ENCODE measurements at places on chromosomes 1 and 21.

DNA sequence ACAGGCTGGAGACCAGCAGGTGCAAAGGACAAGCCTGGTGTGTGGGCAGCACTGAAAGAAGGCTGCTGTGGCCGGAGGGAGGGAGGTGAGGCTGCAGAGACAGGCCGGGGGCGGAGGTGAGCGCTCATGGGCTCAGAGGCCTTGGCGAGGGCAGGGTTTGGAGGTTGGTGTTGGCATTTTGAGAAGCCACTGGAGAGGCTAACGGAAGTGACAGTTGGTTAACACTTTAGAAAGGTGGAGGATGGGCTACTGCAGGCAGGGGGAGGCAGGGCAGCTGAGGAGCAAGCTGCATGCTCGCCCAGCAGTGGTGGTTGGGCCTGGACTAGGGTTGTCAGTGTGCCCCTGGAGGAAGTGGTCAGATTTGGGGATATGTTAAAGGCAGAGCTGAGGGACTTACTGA lies 37.5 kb downstream of the QSOX1 start:
- no peak for DNase-seq
- H3K4me1 ChIP-seq, result no peaks in the 10 kb centered on the region
- H3K4me3 ChIP-seq, result no peak overlapping the region

- peaks cover 41% of the 10 kb centered on the region for H3K36me3 ChIP-seq
- H3K27ac ChIP-seq, result no peak overlapping the region
- no peaks in the 10 kb centered on the region for H3K4me1 ChIP-seq
- H3K27me3 ChIP-seq, result no peaks in the 10 kb centered on the region
- DNase-seq, result peak; percentile 93
- no peak overlapping the region for H3K4me3 ChIP-seq
These were observed 20.6 kb upstream of the SH3D21 start for GRCh38 chr1:36285443-36286101.

DNA sequence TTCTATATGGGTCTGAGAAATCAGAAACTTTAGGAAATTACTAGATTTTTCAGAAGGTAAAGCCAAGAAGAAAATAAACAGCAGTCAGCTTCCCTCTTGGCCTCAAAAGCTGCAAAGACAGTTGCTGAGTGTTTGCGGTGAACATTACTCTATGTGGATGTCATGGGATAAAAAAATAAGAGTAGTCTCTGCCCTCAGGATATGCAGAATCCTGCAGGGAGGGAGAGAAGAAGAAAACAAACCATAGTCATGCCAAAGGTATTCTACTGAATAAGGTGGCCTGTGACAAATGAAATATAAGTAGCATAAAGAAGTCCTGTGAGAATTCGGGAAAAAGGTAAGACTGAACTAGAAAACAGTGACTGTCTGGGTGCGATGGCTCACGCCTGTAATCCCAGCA lies 19.0 kb downstream of the YARS1 start:
- H3K4me3 ChIP-seq, result no peak overlapping the region
- H3K4me1 ChIP-seq, result no peaks in the 10 kb centered on the region
- no peak for DNase-seq
- H3K27ac ChIP-seq, result 0 out of 2 replicates have a peak overlapping the region, but pooled peaks have one; percentile 50
- H3K27me3 ChIP-seq, result no peaks in the 10 kb centered on the region
- H3K36me3 ChIP-seq, result peaks cover 75% of the 10 kb centered on the region

DNA sequence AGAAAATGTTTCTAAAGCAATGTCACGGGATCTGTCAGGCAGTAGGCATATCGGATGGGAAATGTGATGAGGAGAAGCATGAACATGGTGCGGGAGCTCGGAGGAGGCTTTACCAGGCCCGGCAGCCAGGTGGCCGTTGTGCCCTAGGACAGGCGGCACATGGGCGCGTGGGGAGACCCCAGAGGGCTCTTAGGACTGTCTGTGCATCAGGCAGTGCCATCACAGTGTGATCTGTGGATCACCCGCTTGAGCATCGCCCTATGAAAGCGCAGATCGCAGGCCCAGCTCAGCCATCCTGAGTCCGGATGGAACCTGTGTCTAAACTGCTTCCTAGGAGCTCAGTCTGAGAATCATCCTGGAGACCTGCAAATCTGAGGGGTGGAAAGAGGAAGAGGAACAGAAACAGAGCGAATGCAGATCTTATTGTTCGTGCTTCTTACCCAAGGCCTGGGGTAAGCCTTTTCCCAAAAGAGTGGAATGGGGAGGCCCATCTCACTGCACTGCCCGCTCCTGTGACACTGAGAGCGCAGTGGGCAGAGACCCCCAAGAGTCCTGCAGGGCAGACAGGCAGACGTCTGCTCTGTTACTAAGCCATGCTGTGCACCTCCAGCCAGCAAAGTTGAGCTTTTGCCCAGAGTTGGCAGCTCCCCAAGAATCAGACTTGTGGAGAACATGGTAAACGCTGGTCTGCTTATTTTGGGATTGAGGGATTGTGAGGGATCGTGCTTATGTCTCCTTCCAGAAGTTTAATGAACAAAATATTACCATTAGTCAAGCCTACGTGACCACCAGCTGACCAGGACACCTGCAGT lies 251.0 kb downstream of the RHOU start:
- H3K4me1 ChIP-seq, result no peaks in the 10 kb centered on the region
- DNase-seq, result peak; percentile 18
- H3K27ac ChIP-seq, result no peak overlapping the region
- H3K4me3 ChIP-seq, result no peak overlapping the region
- no peaks in the 10 kb centered on the region for H3K36me3 ChIP-seq

DNA sequence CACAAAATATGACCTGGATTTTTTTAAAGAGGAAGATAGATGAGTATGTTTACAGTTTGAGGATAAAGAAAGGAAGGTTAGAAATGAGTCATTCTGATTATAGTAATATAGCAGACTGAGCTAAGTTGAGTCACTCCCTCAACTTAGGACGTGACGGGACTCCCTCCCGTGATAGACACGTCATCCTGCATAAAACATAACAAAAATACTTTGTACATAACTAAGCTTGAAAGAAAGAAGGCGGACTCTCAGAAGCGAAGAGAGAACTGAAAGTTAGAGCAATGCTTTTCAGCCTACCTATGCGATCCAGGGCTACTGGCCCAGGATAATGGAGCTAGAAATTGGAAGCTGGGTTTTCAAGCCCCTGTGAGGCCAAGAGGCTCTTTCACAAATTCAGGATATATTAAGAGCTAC lies 53.0 kb upstream of the DESI2 start:
- DNase-seq, result no peak
- H3K27ac ChIP-seq, result no peak overlapping the region
- no peaks in the 10 kb centered on the region for H3K36me3 ChIP-seq
- no peaks in the 10 kb centered on the region for H3K27me3 ChIP-seq

DNA sequence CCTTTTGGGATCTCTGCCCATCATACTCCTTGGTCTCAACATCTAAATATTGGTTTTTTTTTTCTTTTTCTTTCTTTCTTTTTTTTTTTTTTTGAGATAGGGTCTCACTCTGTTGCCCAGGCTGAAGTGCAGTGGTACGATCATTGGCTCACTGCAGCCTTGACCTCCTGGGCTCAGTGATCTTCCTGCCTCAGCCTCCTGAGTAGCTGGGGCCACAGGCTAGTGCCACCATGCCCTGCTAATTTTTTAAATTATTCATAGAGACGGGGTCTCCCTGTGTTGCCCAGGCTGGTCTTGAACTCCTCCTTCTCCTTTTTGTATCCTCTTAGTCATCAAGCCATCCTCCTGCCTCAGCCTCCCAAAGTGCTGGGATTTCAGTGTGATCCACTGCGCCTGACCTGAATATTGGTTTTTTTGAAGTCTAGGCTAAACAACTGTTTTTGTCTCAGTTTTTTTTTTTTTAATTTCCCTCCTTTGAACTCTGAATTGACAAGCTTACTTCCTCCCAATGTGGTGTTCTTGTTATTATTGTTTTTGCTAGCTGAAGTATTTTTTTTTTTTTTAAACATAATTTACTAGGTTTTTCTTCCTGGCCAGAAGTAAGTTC lies 30.9 kb downstream of the MAPKAPK2 start:
- no peak overlapping the region for H3K27ac ChIP-seq
- DNase-seq, result no peak
- no peaks in the 10 kb centered on the region for H3K36me3 ChIP-seq
- H3K4me3 ChIP-seq, result no peak overlapping the region
- no peaks in the 10 kb centered on the region for H3K27me3 ChIP-seq

- peak; percentile 34 for DNase-seq
- H3K27ac ChIP-seq, result no peak overlapping the region
- H3K4me1 ChIP-seq, result peaks cover 22% of the 10 kb centered on the region
- H3K4me3 ChIP-seq, result no peak overlapping the region
- no peaks in the 10 kb centered on the region for H3K36me3 ChIP-seq
- no peaks in the 10 kb centered on the region for H3K27me3 ChIP-seq
These were observed 76.6 kb downstream of the LMX1A start for GRCh38 chr1:165279882-165280281.

- H3K4me3 ChIP-seq, result no peak overlapping the region
- no peaks in the 10 kb centered on the region for H3K36me3 ChIP-seq
- DNase-seq, result no peak
- H3K27ac ChIP-seq, result no peak overlapping the region
- H3K27me3 ChIP-seq, result no peaks in the 10 kb centered on the region
These were observed 42.1 kb upstream of the DIP2A start for GRCh38 chr21:46416551-46416950.

DNA sequence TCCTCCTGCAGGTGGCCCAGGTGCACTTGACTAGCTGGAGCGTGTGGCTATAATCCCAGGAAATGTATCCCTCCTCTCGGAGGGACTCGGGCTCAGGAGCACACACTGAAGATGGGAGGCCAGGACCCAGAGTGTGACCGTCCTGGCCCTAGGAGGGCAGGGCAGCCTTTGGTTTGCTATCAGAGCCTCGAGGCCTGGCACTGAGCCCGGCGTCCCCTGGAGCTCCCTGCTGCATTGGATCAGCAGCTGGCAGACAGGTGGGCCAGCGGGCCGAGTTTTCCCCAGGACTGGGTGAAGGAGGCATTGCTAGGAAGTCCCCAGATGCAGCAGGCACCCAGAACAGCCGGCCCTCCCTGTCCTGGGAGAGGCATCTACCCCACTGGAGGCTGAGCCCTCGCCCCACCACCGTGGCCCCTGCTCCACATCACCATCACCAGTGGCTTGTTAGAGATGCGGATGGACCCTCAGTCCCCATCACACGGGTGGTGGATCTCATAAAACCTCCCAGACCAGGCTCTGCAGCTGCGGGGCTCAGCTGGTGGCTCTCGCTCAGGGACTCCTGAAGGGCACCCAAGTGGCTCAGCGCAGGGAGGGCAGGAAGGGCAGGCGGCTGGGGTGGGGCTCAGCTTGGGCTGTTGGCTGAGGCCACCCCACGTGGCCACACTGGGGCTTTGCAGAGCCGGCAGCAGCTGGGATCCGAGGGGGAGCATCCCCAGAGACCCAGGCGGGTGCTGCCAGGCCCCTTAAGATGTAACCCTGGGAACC lies 32.7 kb upstream of the POFUT2 start:
- no peak for DNase-seq
- no peaks in the 10 kb centered on the region for H3K36me3 ChIP-seq
- H3K27me3 ChIP-seq, result no peaks in the 10 kb centered on the region

GRCh38 chr1:21313886-21314721 lies 23.8 kb upstream of the ECE1 start:
- peaks cover 41% of the 10 kb centered on the region for H3K4me1 ChIP-seq
- DNase-seq, result peak; percentile 69
- H3K36me3 ChIP-seq, result no peaks in the 10 kb centered on the region
- H3K4me3 ChIP-seq, result no peak overlapping the region

DNA sequence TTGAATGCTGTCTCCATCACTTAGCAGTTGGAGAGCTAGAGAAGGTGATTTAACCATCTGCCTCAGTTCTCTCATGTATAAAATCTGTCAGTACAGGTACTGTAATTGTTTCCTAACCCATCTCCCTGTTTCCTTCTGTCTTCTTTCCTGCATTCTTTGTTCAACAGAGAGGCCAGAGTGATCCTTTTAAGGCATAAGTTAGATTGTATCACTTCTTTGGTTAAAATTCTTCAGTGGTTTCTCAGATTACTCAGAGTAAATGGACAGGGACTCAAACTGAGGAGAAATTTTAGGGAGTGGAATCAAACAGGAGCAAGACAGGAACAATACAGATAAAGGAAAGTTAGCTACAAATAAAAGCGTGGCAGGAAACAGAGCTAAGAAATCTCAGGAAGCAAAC lies 45.2 kb upstream of the SSX2IP start:
- H3K27ac ChIP-seq, result no peak overlapping the region
- no peak for DNase-seq
- no peaks in the 10 kb centered on the region for H3K36me3 ChIP-seq
- H3K27me3 ChIP-seq, result no peaks in the 10 kb centered on the region
- H3K4me1 ChIP-seq, result peaks cover 21% of the 10 kb centered on the region
- H3K4me3 ChIP-seq, result no peak overlapping the region

DNA sequence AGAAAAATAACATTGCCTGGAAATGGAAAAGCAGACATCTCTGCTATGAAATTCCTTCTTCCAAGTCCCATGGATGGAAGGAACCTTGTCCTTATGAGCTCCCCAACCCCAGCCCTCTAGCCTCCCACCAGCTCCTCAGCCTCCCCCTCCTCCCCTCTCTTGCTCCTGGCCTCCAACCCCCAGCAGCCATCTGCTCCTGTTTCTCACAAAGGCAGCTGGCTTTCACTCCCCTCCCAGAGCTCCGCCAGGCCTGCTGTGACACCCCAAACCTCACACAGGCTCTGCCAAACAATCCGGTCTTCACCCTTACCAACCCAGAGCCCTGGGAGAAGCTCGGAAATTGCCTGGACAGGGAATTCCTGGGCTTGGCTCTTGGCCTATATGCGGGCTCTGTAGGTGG lies 69.2 kb downstream of the KLHDC7A start:
- H3K36me3 ChIP-seq, result no peaks in the 10 kb centered on the region
- H3K27ac ChIP-seq, result no peak overlapping the region
- H3K4me3 ChIP-seq, result no peak overlapping the region
- no peaks in the 10 kb centered on the region for H3K27me3 ChIP-seq
- DNase-seq, result no peak

GRCh38 chr1:236751935-236752334 lies 43.2 kb upstream of the MTR start:
- H3K4me1 ChIP-seq, result no peaks in the 10 kb centered on the region
- H3K27me3 ChIP-seq, result no peaks in the 10 kb centered on the region
- no peak overlapping the region for H3K27ac ChIP-seq

DNA sequence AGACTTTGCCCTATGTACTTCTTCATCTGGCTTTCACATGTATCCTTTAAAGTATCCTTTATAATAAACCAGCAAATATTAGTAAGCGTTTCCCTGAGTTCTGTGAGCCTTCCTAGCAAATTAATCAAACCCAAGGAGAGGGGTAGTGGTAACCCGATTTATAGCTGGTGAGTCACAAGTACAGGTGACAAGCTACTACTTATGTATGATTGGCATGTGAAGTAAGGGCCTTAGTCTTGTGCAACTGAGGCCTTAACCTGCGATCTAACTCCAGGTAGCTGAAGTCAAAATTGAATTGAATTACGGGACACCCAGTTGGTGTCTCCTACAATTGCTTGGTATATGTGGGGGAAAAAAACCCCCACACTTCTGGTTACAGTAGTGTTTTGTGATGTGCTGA lies 26.0 kb downstream of the SLC16A1 start:
- no peaks in the 10 kb centered on the region for H3K4me1 ChIP-seq
- 0 out of 2 replicates have a peak overlapping the region, but pooled peaks have one; percentile 20 for H3K27ac ChIP-seq
- H3K36me3 ChIP-seq, result peaks cover 23% of the 10 kb centered on the region
